ENCODE measurements at places on chromosomes 7 and 10.

GRCh38 chr10:30002426-30003266, 56.7 kb downstream of the JCAD start:
- DNase-seq, result peak; percentile 79

DNA sequence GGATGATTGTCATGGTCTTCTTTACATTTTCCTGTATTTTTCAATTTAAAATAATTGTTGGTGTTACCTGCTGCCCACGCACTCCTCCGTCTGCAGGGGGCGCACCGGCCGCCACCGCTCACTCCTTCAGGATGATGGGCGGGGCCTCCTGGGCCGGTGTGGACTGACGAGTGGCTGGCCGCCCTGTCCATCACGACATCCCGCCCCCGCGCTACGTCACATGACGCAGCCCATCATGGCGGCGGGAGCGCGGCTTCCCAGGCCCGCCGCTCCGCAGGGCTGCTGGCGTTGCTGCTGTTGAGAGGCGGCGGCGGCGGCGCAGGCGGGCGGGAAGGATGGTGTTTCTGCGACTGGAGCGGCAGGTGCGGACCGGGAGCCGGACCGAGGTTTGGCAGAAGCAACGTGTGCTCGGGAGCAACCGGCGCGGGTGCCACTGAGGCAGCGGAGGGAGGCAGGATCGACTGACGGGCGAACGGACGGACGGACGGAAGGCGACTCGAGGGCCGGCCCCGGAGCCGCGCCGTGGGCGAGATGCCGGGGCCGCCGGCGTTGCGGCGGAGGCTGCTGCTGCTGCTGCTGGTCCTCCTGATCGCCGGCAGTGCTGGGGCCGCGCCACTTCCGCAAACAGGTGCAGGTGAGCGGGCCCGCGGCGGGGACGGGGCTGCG, at the start of gene LMTK2:
Gene LMTK2 (plus strand): TSS at position 216 of the 666 bp plus-strand sequence. CDS start 316 bp downstream, at position 532.
- peak; percentile 96 for DNase-seq

DNA sequence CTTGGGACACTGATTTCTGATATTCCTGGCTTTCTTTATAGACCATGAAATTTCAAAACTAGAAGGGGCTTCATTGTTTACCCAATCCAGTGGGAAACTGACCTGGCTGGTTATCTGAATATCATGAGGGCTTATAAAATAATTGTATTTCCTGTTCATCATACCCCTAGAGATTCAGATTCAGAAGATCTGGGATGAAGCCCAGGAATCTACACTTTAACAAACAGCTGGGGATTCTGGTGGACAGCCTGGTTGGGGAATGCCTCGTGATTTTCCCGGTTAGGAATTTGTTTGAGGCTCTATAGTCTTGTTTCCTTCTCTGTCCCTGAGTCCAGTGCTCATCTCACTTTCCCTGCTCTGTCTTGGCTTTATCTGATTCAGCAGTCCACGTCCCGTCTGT, 110.3 kb downstream of the ADRA2A start:
- no peak for DNase-seq

GRCh38 chr7:23072922-23073321, 32.7 kb upstream of the KLHL7 start:
- DNase-seq, result no peak

DNA sequence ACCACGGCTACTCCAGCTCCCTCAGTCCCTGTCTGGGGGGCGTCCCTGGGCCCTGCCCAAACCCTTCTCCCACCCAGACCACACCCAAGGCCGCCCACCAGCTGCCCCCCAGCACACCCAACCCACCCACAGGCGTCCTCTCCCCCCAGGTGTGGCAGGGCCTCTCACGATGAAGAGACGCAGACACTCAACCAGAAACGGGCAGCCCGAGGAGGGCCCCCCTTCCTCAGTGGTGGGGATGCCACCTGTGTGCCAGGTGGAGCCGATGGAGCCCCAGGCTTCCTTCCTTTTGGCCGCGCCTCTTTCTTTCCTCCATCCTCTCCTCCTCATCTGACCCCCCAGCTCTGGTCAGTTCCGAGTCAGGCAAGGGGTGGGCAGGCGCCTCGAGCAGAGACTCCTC, 28.7 kb downstream of the ADGRA1 start:
- no peak for DNase-seq

DNA sequence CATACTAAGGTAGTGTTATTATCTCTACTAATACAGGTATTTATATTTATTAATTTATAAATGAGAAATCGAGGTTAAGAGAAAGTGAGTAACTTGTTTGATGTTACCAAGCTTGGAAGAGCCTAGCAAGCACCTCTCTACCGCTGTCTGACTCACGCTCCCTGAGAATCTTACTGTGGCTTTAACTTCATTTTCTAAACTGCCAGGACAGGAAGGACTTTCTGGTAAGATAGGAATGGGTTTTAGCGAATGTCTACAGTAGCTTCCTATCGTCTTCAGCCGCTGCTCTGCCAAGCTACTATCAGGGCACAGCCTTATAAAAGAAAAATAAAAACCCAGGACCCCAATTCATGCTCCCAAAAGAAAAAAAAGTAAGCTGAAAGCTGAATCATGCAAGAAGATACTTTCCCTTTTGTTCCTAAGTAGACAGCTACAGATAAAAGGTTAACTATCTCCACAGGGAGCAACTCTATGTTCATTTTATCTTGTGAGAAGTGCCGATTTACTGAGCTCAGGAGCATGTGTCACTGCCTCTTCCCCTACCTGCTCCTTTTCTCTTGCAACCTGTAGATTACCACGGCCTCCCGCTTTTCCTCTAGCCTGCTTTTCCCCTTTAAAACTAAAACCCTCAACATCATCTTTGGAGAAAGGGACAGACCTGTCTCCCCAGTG, 60.2 kb downstream of the THNSL1 start:
- no peak for DNase-seq

DNA sequence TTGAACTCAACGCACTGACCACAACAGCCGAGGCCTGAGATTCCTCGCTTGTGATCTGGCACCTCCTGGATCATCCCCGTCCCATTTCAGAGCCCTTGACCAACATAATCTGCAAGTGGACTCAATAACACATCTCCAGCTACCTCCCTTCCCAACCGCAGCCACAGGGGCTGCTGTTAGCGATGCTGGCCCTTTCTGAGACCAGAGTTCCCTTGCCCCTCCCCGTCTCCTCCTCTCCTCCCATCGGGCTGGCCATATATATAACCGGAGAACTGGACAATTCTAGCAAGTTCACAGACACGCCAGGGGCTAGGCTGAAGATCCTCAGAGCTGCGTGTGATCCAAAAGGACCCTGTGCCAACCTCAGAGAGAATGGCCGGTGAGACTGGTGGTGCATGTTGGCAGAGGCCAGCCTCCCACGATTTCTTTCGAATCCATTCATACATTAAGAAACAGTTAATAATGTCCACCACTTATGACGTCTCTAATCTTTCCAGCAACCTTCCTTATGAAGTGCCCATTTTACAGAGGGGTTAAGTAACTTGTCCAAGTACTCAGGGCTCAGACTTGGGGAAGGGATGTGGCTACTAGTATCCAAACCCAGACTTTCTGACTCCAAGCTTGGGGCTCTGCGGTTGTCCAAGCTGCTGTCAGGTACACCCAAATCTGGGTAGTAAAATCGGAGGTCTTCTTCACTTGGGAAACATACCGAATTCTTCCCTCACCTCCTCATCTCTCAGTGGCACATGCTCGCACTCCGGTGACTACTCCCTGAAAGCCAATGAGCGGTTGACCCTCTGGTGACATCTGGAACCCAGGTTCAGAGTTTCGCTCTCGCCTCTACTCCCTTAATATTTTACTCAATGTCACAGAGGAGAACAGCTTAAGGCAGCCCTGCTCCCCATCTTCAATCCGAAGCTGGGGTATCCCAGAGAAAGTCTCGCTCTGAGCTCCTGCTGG, 11.2 kb upstream of the FEZF1 start:
- DNase-seq, result no peak

- DNase-seq, result no peak
These were observed 27.0 kb downstream of the AOC1 start for GRCh38 chr7:150879345-150879744.

GRCh38 chr7:51261950-51262795, 54.4 kb downstream of the COBL start:
- DNase-seq, result no peak

GRCh38 chr10:114436941-114437340, 32.6 kb upstream of the AFAP1L2 start:
- DNase-seq, result no peak

DNA sequence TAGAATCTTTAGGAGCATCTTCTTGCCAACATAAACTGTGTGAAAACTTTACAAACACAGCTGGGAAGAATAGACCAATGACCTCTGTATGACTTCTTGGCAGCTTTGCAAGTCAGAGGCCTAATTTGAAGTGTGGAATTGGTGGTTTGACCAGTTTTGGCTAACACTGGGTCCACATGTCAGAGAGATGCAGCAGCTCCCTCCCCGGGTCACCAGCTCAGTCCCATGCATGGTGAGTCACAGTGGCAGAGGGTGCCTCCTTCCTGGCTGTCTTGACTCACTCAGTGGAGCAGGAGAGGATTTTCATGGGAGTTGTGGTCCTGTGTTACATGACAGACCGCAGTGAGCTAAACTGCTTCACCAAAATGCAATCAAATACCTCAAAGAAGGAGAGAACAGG, 8.2 kb upstream of the STARD3NL start:
- DNase-seq, result no peak

GRCh38 chr10:44564361-44564760, 179.5 kb upstream of the CXCL12 start:
- DNase-seq, result no peak

DNA sequence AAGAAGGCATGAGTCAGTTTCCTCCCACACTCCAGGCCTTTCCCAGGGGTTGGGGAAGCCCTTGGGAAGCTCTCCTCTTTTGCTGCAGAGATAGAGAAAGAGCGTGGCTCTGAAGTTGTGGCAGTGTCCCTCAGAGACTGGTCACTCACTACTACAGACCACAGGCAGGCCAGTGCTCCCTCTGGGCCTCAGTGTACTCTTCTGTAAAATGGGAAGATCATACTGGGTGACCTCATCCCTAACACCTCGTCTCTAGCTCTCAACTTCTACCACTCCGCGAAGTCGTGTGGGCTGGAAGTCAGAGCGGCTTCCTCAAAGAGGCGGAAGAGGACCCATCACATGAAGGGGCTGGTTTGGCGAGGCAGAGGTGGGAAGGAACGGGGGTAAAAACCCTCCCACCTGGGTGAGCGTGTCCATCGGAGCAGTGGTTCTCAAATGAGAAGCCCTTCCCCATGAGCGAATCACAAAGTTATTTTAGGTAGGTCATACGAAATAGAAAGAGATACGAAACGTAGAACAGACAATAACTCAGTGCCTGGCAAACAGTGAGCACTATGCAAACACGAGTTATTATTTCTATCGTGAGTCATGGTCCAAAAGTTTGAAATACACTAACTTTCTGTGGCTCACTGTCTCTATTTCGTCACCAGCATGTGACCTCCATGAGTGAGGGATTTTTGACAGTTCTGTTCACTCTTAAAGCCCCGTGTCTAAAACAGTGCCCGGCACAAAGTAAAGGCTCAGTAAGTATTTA, 32.7 kb downstream of the PRKAG2 start:
- DNase-seq, result no peak

DNA sequence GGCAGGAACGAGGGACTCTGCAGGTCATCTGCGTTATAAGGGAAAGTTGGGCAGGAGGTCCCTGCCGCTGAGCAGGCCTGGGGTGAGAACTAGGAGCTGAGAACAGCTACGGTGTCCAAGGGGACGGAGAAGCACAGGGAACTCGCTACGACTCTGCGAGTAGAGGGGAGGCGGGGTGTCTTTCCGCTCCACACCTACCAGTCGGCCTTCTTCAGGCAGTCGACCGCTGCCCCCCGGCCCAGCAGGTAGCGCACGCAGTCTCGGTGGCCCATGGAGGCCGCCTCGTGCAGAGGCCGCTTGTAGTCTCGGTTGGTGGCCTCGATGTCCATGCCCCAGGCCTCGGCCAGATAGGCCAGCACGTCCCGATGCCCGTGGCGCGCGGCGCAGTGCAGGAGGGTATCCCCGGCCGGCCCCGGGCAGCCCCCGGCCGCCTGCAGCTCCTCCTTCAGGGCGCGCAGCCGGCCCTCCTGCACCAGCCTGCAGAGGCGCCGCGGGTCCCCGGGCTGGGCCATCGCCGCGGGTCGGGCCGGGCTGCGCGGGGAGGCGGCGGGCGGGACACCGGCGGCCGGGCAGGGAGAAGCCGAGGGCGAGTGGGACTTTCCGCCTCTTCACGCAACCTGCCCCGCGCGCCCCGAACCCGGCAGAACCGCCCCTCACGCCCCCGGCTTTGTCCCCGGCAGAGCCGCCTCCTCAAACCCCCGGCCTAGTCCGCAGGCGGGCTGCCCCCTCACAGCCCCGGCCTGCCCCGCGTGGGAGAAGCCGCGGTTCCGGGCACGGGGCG, 660 bp downstream of the ANKRD16 start:
- DNase-seq, result no peak

DNA sequence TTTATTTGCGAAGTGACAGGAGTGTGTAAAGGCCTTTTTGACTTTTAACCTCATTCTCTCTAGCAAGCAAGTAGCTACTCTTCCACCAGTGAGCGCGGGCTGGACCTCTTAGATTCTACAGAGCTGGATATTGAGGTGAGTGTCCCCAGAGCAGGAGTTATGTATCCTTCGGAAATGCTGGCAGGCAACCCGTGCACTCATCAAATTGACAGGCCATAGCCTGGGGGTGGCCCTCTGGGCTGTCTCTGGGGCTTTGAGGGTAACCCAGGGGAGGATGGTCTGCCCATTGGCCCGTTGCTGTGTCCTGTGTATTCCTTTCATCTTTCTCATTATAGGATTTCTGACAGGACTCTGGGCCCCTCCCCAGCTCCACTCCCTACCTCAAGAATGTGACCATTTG, 6.1 kb upstream of the PVRIG start:
- DNase-seq, result no peak

GRCh38 chr7:23235813-23236221, 10.8 kb upstream of the GPNMB start:
- DNase-seq, result peak; percentile 62

GRCh38 chr10:30227481-30227880, 121.6 kb downstream of the MTPAP start:
- DNase-seq, result no peak

- no peak for DNase-seq
These were observed 2.7 kb upstream of the PWWP2B start for GRCh38 chr10:132394201-132394811.

DNA sequence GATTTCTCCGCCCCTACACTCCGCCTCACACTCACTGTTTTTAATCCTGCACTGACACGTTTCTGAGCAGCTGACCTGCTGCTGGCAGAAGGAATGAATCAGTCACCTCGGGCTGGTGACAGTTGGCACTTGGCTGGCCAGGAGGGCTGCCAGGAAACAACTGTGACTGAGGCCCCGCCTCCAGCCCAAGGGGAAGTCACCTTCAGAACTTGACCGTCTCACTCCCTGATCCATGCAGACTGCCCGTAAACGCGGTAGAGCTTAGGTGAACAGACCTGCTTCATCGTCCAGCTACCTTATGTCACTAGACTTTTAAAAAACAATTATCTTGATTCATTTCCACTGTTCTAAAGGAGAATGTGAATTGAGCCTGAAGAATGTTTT, 107.5 kb downstream of the DOCK1 start:
- peak; percentile 87 for DNase-seq

GRCh38 chr7:29372351-29373090, 177.9 kb downstream of the CHN2 start:
- no peak for DNase-seq

DNA sequence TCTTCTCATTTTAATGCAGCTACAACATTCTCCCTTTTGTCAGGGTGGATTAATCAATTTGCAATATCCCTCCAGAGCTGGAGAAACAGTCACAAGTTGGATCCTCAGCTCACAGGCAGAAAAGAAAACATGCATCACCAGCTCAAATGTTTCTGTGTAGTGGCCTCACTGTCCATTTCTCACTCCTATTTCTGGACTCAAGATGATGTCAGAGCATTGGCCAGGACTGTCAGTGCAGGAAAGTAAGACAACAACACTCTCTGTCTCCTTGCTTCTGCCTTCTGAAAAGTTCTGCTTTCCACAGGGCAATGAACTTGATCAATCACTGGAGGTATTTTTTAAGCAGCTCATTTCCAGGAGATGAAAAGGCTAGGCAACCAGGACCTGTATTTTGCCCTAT, 8.2 kb upstream of the SVIL start:
- DNase-seq, result peak; percentile 10
